ENCODE measurements at places on chromosomes 13 and 19.

DNA sequence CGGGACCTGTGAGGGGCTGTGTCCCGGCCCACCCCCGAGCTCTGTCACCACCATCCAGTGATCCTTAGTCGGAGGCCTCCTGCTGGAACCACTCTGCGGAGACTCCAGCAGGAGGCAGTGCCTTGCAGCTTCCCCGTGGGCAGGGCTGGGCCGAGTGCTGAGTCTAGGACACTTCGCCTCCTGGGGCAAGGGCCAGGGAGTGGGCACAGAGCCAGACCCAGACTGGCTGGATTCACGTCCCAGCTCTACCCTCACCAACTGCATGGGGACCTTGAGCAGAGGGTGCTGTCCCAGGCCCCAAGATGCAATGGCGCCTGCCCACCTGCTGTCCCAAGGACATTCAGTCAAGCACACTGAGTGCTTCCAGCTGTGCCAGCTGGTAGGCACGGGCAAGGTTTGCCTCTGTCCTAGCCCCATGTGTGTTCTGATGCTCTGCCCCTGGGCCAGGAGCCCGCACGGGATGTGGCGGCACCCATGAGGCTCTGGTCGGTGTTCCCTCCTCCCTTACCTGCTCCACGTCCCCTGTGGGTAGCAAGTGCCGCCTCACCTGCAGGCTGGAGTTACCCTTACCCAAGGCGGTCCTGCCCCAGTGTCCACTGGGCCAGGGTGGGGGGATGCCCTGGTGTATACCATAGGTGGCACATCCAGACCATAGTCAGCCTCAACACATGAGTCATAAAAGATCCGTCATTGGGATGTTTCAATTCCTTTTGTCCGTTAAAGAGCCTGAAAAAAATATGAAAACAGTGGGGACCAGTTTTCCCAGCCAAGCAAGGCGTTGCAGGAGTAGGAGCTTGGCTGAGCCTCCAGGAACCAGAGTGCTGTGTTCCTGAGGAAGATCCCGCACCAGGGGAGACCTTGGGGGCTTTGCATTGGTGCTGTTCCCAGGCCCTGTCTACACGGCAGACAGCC, 7.4 kb downstream of the FZR1 start:
- no peak for DNase-seq

GRCh38 chr19:56969156-56969555, 128.6 kb upstream of the PEG3 start:
- DNase-seq = no peak

DNA sequence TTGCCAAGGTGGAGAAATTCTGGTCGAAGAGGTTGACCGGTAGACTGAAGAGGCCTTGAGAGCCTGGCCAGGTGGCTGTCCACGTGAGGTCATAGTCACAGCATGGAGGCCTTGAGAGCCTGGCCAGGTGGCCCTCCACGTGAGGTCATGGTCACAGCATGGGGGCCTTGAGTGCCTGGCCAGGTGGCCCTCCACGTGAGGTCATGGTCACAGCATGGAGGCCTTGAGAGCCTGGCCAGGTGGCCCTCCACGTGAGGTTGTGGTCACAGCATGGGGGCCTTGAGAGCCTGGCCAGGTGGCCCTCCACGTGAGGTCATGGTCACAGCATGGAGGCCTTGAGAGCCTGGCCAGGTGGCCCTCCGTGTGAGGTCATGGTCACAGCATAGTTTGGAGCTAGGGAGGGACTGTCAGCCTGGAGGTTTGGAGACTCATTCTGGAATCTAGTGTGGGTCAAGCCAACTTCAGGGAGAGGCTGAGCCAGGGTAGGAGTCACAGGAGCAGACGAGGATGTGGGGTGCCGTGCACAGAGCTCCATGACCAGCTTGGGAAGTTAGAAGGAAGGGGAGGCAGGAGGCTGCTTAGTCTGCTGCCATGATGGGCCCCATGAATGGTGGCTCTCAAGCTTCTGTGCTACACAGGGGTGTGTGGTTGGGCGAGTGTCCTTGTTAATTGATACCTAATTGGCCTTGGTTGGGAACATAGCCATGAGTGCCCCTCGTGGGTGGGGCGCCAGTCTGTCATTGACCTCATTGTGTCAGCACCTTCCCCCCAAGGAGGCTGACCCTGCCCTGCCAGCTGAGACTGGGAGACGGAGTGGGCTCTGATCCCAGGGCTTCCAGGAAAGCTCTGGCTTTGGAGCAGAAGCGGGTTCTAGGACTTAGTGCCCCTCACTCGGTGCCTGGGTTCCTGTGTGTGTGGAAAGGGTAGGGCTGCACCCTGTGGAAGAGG, 4.0 kb downstream of the LENG9 start:
- DNase-seq = no peak

- no peak for DNase-seq
Observed at GRCh38 chr19:3024509-3024869, 4.6 kb downstream of the TLE2 start.

DNA sequence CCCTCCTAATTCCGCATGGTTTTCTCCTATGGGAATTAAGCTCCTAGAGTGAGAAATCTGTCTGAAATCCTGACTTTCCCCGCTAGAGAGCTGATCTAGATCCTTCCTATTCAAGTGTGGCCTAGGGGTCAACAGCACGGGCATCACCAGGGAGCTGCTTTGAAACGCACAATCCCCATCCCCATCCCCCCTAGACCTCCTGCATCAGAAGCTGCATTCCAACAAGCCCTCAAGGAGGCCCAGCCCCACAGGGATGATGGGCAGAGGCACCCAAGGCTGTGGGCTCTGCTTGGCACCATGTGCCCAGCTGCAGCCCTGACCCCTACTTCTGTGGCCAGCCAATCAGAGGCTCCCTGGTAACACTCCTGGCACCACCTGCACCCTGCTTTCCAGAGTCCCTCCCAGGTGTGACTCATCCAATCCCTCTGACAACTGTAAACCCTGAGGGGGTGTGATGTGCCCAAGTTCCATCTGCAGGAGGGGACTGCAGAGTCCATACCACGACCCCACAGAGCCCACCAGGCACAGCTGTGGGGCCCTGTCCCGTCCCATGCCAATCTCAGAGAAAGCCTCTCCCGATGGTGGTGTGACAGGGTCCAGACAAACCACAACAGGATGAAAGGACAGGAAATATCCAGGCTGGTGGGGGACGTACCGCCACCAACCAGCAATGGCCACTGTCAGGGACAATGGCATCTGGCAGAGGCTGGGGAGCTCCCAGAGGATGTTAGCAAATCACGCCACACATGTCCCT, 19.8 kb upstream of the SLC35E1 start:
- no peak for DNase-seq

DNA sequence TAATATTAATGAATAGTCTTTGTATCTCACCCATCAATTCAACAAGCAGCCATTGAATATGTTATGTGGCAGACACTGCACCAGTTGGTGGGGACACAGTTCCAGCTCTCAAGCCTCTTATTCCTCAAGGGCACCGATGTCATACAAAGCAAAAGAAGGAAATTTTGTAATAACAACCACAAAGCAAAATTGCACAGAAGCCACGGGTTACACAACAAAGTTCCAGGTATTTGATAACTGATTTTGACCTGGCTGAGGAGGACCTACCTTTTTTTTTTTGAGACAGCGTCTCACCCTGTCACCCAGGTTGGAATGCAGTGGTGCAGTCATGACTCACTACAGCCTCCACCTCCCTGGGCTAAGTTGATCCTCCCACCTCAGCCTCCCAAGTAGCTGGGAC, 266.7 kb downstream of the FOXO1 start:
- no peak for DNase-seq

- no peak for DNase-seq
Observed at GRCh38 chr19:9860407-9860806, 25.3 kb downstream of the PIN1 start.

- no peak for DNase-seq
Observed at GRCh38 chr13:69817333-69817869, 290.2 kb upstream of the ATXN8OS start.

DNA sequence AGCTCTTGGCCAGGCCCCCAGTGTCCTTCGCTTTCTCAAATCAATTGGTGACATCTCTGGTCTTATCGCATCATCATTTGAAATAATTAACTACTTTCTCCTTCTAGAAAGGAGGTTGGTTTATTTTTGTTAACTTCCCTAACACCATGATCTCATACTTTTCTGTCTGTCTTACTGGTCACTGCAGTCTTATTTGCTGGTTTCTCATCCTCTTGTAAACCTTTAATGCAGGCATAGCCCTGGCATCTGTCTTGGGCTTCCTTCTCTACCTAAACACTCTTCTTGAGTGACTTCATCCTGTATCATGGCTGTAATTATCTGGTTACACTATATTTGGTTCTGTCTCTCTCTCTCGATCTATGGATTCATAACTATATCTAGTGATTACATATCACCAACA, 152.8 kb downstream of the CYSLTR2 start:
- no peak for DNase-seq

DNA sequence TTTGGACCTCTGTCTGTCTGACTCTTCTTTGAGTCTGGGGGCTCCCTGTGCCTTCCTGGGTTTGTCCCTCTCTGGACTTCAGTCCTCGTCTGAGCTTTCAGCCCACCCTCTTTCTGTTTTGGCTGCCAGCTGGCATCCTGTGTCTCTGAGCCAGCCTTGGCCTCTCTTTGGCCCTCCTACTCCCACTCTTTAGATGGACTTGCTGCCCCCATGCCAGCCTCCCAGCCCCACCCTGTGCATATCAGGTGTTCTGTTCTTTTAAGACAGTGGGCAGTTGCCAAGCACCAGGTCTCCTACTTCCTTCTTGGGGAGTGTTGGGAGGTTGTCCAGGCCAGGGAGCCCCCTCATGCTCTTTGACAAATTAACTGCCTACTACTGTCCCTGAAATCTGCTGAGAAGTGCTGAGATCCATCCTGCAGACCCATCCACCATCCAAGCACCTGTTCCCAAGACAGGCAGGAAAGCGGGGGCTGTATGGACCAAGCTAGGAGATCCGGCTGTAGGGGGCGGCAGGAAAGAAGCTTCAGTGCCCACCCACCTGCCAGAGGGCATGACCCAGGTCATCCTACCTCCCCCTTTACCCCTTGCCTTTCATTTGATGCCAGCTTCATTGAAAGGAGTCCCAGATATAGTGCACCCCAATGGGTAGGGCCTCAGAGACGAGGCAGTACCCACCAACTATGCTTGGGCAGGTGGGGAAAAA, 9.6 kb downstream of the CIC start:
- DNase-seq = no peak

- no peak for DNase-seq
Observed at GRCh38 chr19:31517224-31518180, 168.3 kb upstream of the TSHZ3 start.

DNA sequence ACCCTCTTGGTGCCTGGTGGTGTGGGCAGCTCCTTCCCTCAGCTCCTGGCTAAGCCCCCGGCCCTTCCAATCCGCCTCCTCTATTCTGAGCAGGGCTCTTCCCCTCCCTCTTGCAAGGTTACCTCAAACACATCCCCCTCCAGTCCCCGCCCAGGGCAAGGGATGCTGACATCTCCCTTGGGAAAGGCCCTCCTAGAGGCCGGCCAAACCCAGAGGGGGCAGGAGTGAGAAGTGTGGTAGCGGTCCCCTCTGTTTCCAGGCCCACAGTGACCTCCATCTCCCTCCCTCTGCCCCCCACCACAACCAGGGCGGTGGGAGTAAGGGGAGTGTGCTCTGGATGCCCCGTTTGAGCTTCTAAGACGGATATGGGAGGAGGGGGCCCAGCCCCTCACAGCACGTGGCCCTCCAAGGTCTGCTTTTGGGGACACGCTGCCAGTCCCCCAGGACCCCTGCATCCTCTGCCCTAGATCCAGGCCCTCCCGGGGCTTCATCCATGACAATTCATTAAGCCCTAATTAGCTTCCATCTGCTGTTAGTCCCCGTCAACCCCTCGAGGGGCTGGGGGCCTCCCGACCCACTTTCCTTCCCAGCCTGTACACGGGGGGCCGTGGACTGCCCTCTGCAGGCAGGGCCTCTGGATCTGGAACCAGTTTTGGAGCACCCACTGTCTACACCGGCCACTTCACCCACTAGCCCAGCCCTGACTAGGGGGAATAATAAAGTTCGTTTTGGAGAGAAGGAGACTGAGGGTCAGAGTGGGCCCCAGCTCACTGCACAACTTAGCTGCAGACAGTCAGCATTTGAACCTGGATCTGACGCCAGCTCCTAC, 2.3 kb downstream of the LINGO3 start:
- no peak for DNase-seq

Measured in NCI-H1436 treated with DMSO at 0.1 percent for 48 hours (cell line).